ENCODE measurements at places on chromosomes 4 and X.

DNA sequence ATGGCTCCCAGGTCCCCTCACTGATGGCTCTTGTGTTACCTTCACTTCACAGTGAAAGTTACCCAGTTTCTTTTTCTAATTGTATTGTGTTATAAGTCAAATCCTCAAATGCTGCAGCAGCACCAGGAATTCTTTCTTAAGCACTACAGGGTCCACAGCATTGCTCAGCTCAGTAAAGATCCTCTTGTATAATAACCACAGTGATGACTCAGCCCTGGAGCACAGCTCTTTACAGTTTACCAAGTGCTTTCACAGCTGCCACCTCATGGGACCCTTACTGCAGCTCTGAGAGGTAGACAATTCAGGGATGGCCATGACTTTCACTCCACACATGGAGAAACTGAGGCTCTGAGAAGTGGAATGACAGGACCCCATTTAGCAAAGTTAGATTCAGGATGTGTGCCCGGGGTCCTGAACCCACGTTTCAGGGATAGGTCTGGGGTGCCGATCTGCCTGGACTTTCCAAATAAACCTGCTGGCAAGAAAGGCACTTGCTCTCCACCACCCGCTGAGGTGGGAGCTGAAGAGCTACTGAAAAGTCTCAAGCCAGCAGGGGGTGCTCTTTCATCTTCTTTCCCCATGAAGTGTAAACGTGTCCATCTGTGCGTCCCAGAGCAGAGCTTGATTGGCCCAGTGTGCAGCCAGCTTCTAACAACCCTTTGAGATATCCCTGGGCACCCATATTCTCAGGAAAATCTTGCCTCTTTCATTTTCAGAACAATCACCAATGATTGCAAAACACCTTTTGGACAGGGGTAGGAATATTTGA is 35.7 kb upstream of the GABRQ start:
- peak; percentile 13 for DNase-seq

GRCh38 chr4:60042941-60043340 is 1157.2 kb upstream of the ADGRL3 start:
- no peak for DNase-seq

DNA sequence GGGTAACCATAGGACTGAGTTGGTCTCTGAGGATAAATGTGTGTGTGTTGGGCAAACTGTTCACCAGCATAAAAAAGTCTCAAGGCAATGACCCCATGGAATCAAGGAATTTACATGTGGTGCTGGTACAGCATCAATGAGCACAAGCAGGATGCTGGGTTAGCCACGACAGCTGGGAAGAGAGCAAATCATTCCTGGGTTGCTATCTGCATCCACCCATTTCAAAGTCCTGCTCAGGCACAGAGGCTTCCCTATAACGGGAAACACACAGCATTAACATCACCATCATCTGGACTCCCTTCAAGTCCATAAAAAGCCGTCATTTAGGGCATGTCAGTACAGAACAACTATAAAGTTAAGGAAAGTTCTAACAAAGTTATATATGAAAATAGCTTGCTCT is 41.6 kb downstream of the CCDC149 start:
- DNase-seq, result no peak

DNA sequence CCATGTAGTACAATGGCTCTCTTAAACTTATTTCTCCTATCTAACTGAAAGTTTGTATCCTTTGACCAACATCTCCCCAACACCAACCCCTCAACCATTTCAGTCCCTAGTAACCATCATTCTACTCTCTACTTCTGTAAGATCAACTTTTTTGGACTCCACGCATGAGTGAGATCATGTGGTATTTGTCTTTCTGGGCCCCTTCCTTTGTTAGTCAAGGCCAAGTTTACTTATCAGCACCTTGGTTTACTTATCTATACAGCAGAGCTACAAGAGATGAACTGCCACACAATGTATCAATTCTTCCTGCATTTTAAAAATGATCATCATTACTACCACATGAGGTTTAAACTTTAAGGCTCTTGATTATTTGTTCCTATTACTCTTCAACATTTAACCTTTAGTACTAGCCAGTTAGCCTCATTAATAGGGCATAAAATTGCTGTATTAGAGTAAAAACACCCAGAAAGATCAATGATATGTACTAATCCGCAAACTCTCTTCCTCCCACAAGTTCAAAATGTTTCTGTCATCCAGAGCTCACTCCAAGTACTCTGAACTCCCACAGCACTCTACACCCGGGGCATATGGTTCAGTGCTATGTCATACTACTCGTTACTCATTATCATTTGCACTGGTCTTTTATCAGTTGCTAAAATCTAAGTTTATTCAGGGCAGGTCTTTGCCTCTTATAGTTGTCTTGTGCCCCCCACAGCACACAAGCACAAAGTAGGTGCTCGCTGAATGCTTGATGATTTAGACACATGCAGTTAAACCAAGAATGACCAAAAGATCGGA is 145.7 kb upstream of the ADAMTS3 start:
- no peak for DNase-seq

- peak; percentile 77 for DNase-seq
Observed at GRCh38 chr4:37455301-37456131, 211.0 kb downstream of the NWD2 start.

DNA sequence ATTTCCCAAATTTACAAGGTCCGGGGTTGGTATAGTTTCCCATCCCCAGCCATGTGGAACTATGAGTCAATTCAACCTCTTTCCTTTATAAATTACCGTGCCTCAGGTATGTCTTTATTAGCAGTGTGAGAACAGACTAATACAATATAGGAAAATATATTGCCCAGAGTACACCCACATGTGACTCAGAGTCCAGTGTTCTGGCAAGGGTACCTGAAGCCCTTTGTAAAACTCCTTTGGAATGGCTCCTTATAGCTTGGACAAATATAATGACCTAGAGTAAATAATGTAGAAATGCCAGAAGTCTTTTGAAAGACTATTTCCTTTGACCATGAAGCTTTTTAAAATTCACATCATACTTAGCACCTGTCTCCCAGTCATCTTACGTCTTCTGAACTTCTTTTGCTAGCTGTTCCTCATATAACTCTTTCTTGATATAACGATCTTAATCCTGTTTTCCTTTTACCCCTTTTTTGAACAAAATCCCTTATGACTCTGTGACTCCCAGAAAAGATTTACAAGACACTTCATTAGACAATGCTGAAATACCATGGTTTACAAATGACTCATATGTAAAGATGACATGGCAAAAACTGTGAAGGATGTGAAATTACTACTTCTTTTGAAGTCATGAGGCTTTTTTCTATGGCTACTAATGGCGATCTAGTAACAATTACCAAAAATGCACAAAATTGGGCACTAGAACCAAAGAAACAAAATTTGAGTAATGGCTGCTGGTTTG is 408.9 kb downstream of the NAP1L3 start:
- DNase-seq, result no peak

DNA sequence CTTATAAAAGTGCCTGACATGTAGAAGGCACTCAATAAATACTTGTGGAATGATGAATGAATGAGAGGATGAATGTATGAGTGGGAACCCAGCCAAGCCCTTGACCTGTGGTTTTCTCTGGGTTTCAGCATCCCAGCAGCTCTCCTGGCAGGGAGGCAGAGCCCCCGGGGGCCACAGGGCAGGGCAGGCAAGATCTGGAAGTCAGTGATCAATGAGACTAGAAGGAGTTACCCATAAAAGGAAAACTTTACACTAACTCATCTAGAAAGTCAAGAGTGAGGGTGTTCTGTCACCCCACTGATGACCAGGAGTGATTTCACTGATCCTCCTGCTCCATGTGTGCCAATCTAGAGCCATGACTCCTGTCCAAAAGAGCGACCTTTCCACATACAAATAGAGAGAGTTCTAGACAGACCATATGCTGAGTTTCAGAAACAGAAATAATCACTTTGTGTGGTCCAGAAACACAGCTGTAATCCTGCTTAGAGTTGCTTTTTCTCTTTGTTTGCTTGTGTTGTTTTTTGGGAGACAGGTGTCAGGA is 37.4 kb downstream of the MGARP start:
- DNase-seq, result no peak

DNA sequence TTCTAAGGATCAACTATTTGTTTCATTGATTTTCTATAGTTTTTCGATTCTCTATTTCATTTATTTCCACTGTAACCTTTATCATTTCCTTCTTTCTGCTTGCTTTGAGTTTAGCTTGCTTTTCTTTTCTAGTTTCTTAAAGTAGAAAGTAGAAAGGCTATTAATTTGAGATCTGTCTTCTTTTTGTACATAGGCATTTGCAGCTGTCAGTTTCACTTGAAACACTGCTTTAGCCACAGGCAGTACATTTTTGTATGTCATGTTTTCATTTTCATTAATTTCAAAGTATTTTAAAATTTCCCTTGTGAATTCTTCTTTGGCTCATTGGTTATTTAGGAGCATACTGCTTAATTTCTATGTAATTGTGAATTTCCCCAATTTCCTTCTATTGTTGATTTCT is 152.2 kb downstream of the SH3KBP1 start:
- no peak for DNase-seq
